ENCODE measurements at places on chromosomes 3 and 15. TPM values are rescaled to one million over a fixed set of nuclear protein-coding genes. Genes with fewer than 3 reads are reported as not detected.

DNA sequence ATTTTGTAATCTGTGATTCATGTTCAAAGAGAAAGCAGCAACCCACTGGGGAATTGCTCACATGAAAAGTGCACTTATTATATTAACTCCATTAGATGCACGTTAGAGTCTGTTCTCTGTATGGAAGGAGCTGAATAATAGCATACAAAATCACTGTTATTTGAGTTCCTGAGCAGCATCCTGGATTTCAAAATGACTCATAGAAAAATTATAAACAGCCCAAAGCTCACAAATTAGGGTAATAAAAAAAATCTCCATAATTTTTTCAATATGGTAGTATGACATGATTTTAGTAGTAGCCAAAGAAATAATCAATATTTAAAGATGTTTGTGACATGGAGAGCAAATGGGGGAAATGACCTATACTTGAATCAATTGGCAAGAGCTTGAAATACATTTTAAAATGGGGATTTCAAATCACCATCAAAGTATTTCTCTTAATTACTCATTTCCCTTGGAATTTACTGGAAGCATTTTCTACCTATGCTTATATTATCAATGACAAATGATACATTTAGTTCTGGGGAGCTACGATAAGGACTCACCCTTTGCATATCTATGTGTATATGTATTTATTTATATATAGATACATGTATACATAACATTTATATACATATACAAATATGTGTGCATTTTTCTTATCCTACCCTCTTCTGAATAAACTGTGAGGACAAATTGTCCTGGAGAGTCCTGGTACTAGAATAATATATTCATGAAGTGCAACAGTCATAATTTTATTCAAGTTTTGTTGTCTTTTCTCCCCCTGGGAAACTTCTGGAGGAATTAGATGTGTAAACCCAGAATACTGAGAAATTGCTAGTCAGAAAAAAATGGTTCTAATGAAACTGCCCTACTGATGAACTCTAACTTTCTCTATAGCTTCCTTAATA, 116.3 kb downstream of the RPL22L1 start:
- no peak overlapping the region for H3K27ac ChIP-seq
- H3K36me3 ChIP-seq: no peaks in the 10 kb centered on the region
- H3K4me3 ChIP-seq: no peak overlapping the region
- no peaks in the 10 kb centered on the region for H3K4me1 ChIP-seq
- DNase-seq: no peak

MANF gene
- 30.8 TPM for total RNA-seq

GNB4 gene
- total RNA-seq: 4.7 TPM

MUC20 gene
- total RNA-seq: 104 TPM

DNA sequence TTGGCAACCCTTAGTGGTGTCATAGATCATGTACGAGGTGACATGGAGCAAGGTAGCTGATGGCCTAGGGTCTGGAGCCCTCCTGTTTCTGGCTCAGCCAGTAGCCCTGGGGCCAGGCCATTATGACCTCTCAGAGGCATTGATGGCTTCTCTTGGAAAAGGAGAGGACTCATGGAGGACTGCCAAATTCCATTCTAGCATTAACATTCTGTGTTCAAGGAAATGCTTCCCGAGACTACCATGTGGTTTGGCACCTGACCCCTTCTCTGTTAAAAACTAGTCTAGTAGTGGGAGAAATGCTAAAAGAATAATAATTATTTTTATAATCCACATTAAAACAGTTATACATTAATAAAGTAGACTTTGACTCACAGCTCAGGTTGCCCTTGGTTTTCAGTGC, 40.2 kb upstream of the ADAMTSL3 start:
- no peak overlapping the region for H3K27ac ChIP-seq
- H3K4me3 ChIP-seq: no peak overlapping the region
- H3K4me1 ChIP-seq: no peaks in the 10 kb centered on the region
- no peak for DNase-seq

DNA sequence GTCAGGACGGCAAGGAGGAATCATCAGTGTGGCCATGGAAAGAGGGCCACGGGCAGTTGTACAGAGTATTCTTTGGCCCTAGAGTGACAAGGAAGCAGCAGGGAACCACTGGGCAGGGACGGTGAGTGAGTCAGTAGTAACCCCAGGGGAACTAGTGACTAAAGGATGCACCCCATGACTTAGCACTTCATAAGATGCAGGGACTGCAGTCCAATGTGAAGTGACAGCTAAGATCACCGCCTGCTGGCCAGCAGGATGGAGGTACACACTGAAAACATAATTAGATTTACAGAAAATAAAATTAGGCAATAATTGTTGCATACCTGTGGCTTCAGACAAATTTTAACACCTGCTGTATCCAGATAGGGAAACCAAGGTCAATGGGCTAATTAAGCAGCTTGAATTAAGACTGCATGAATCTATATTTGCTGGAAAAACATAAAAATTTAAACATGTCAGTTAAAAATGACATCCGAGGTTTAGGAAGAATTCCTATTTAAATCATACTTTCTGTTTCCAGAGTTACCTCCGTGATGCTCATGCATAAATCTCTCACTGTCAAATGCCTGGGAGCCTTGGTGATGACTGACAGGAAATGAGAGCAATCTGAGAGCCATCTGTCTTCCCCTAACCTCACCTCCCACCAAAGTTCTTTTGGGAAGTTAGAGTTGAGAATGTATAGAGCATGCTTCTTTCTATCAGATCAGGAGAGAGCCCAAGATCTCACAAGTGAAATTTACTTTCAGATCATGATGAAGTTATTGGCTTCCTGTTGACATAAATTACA, 56.5 kb downstream of the DCLK3 start:
- DNase-seq: no peak
- H3K36me3 ChIP-seq: no peaks in the 10 kb centered on the region
- H3K4me1 ChIP-seq: no peaks in the 10 kb centered on the region
- H3K27me3 ChIP-seq: no peaks in the 10 kb centered on the region

B3GNT5 gene
- total RNA-seq: 15.7 TPM

SLC6A11 gene
- total RNA-seq: not detected

DNA sequence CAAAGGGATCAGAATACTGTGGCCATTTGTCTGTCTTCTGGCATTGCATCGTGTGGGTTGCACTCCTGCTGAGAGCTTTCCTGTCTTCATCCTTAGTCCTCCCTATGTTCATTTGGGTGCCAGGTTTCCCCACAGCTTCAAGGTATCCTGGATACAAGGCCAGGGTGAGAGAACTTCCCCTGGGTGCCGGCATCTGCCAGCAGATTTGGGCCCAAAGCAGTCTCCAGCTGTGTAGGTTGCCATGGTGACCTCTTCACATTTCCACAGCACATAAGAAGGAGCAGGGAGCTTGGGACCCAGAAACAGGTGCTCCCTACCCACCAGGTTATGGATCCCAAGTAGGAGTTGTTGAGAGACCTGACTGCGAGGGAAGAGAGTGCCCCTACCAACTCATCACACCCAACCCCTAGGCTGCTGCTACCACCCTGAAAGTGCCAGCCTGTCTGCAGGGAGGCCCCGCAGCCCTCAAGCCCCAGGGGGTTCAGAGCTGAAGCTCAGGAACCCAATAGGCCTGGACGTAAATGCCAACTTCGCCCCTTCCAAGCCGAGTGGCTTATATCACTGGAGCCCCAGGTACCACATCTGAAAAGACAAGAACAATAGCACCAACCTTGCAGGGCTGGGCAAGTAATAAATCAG, 19.9 kb downstream of the TTC21A start:
- H3K36me3 ChIP-seq: no peaks in the 10 kb centered on the region
- no peak overlapping the region for H3K4me3 ChIP-seq
- no peak overlapping the region for H3K27ac ChIP-seq
- H3K4me1 ChIP-seq: no peaks in the 10 kb centered on the region

DNA sequence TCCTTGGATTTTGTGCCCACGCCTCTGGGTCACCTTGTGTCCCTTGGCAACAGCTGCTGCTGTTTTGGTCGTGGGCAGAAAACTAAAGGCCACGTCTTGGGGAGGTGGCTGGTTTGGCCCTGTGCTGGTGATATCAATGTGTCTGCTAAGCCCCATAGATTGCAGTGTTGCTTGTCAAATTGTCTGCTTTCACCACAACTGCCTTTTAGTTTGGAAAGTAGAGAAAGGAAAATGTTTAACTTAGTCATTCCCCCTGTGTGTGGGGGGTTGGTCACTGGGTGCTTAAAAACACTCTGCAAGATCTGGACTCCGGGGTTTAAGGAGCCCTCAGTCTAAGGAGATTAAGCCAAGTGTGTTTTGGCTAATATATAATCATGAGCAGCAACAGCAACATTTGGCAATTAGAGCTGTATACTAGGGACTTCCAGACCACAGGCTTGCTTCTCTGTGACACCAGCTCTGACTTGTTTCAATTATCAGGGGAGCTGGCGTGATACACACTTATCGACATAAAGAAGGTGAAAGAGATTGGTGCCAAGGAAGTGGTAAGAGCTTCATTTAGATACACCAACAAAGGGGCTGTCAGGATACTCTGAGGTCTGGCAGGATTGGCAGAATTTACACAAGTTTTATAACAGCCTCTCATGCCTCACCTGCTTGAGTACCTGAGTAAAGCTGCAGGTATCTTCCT, 3.5 kb downstream of the SMAD3 start:
- peaks cover 8% of the 10 kb centered on the region for H3K36me3 ChIP-seq
- H3K27me3 ChIP-seq: no peaks in the 10 kb centered on the region
- H3K4me1 ChIP-seq: no peaks in the 10 kb centered on the region
- H3K4me3 ChIP-seq: peak overlapping the region; percentile 73
- H3K27ac ChIP-seq: peak overlapping the region; percentile 95

- H3K27me3 ChIP-seq: no peaks in the 10 kb centered on the region
- H3K4me1 ChIP-seq: no peaks in the 10 kb centered on the region
- DNase-seq: peak; percentile 84
- H3K4me3 ChIP-seq: no peak overlapping the region
- H3K27ac ChIP-seq: no peak overlapping the region
These were observed 54.7 kb downstream of the FAM81A start for GRCh38 chr15:59492389-59493377.

Measured in Peyer's patch (tissue), 4 donors.